ENCODE measurements at places on chromosomes 11 and 22.

GRCh38 chr11:1202776-1203504, 19.9 kb upstream of the MUC5B start:
- DNase-seq, result peak; percentile 51

- no peak for DNase-seq
These were observed 11.3 kb upstream of the CXCR5 start for GRCh38 chr11:118872403-118872821.

DNA sequence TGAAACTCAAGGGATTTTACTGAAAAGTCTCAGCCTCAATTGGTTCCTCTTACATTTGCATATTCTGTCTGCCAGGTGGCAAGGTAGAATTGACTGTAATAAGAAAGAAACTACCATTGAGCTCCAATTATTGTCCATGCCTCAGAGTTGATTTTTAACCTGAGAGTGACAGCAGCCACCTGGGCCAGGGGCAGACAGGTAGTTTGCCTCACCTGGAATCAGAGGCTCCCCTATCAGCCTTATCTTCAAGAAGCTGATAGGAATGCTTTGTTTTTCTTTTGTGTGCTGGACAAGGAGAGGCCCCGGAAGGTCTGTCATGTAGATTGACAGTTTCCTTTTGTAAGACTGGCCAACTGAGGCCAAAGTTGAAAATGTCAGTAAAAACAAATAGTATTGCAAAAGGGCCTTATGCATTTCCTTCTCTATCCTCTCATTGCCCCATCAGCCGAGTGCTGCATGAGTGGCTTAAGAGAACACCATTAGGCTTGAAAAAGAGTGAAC, 34.1 kb downstream of the CD44 start:
- DNase-seq, result no peak

GRCh38 chr11:88175569-88176075, 379 bp upstream of the RAB38 start:
- DNase-seq, result no peak

DNA sequence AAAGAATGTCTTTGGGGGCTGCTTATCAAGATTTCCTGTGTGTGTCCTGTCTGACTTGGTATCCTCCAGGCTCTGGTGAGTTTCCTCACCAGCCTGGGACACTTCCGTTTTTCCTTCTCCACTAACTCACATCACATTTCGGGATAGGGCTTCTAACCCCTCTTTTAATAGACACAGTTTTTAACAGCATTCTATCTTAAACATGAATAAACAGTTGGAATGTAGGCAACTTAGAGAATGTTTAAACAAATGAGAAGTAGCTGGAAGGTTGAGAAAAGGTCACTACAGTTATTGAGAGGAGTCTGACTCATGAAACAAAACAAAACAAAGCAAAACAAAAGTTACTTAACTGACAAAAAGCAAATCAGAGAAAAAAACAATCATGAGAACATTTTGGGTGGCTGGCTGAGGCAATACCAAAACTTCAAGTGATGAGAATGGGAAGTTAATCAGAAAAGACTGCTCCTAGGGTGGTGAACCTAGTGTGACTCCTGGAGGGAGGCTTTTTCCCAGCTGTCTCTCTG, 64.7 kb upstream of the CTSC start:
- DNase-seq, result no peak

- DNase-seq, result no peak
These were observed 23.6 kb upstream of the PAMR1 start for GRCh38 chr11:35548925-35549561.

- DNase-seq, result no peak
These were observed 5.6 kb downstream of the SHANK3 start for GRCh38 chr22:50678218-50678650.
